HEK293T (cell line): ENCODE measurements at places on chromosomes 5 and 9.
A peak's percentile ranks its signal among the peaks of the same experiment; 100 is the strongest.

GRCh38 chr5:66560371-66560770, 35.8 kb upstream of the MAST4 start:
- no peak for DNase-seq

- peak; percentile 24 for DNase-seq
Observed at GRCh38 chr5:90940227-90940995, 381.8 kb downstream of the ADGRV1 start.

DNA sequence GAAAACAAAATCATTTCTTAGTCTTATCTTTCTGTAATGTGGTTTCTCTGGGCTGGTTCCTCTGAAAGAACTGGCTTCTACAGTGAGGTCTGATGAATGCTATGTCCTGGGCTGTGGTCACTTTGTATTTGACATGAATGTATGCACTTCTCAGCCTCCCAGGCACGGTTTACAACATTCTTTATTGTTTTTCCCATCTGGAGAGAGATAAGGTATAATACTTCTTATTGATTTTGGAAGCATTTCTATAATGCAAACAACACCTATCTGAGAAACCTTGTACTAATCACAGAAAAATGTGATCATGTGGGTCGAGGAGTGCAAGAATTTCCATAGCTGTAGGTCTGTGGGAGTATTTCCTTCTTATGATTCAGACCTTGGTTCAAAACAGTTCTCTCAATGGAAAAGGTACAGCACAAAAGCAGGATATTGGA, 46.9 kb downstream of the ACTBL2 start:
- DNase-seq, result no peak

DNA sequence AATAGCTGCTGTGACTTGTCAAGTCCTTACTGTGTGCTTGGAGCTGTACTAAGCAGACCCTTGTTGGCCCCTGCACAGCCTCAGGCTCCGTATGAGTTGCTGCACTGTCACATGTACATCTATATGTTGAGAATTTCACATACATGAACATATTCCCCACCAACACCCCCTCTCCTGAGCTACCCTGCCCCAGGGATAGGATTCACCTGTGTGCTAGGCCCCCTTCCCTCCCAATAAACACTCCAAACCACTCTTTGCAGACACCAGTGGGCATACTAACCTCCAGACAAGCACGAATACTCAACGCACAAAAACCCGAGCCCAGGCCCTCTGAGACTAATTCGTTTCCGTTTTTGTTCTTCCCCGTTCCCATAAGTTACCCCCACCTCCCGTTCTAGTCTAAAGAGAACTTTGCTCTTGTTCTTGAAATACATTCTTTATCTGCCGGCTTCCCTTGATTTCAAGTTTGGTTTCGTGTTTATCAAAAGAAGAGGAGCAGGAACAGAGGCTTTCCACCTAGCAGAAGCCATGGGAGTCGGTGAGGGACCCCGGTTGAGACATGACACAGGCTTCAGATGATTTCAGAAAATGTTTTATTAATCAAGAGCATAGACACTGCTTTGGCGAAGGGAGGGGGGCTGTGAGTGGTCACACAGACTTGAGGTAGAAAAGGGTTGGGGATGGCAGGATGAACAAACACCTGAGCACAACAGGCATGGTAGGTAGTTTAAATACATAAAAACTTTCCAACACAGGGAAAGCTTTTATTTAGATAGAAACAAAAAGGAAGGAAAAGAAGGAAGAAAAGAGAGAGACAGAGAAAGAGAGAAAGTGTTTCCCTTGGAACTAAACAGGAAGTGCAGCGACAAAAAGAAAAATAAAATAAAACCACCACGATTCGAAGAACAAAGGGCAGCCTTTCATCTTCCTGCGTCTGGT, 3.4 kb downstream of the HAND1 start:
- DNase-seq, result no peak

DNA sequence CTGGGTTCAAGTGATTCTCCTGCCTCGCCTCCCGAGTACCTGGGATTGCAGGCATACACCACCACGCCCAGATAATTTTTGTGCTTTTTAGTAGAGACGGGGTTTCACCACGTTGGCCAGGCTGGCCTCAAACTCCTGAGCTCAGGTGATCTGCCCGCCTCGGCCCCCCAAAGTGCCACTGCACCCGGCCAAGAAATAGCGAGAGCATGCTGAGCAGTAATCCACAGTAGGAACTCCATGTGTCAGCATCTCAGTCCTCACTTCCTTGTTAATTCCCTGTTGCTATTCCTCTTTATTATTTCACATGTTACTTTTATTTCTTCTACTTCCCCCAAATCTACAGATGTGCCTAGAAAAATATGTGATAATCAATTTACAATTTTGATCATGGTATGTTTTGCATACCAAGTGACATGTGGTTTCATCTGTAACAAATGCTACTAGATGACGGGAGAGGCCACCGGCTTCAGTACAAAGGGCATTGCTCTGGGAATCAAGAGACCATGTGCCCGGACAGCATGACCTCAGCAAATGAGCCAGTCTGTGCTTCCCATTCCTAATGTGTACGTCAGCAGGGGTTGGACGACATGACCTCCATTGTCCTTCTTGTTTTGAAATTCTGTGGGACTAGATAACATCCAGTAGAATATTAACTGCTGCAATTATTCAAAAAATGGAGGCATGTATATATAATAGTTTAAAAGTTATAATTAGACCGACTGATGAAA, 61.6 kb downstream of the FNBP1 start:
- DNase-seq, result no peak
